Liver (tissue), 10 donors: ENCODE measurements at places on chromosomes 11 and 22.
A peak's percentile ranks its signal among the peaks of the same experiment; 100 is the strongest.

- H3K36me3 ChIP-seq: no peaks in the 10 kb centered on the region
- no peak for DNase-seq
- H3K4me3 ChIP-seq: no peak overlapping the region
- H3K27ac ChIP-seq: no peak overlapping the region
- H3K4me1 ChIP-seq: no peaks in the 10 kb centered on the region
- no peaks in the 10 kb centered on the region for H3K27me3 ChIP-seq
Observed at GRCh38 chr11:15622231-15622890, 507.6 kb downstream of the INSC start.

GRCh38 chr11:110003426-110003825 is 89.8 kb upstream of the ZC3H12C start:
- H3K4me1 ChIP-seq: no peaks in the 10 kb centered on the region
- H3K36me3 ChIP-seq: no peaks in the 10 kb centered on the region
- no peaks in the 10 kb centered on the region for H3K27me3 ChIP-seq
- no peak overlapping the region for H3K27ac ChIP-seq
- H3K4me3 ChIP-seq: no peak overlapping the region

- no peaks in the 10 kb centered on the region for H3K27me3 ChIP-seq
- no peaks in the 10 kb centered on the region for H3K4me1 ChIP-seq
- no peak for DNase-seq
- H3K36me3 ChIP-seq: peaks cover 6% of the 10 kb centered on the region
- no peak overlapping the region for H3K27ac ChIP-seq
Observed at GRCh38 chr11:129945373-129945772, 50.0 kb upstream of the NFRKB start.

GRCh38 chr11:114059984-114060391 is 477 bp downstream of the ZBTB16 start:
- H3K27me3 ChIP-seq: no peaks in the 10 kb centered on the region
- peaks cover 8% of the 10 kb centered on the region for H3K36me3 ChIP-seq
- H3K4me3 ChIP-seq: peak overlapping the region; percentile 73

- no peaks in the 10 kb centered on the region for H3K36me3 ChIP-seq
- H3K4me1 ChIP-seq: peaks cover 2% of the 10 kb centered on the region
- no peak overlapping the region for H3K27ac ChIP-seq
- H3K27me3 ChIP-seq: no peaks in the 10 kb centered on the region
- no peak for DNase-seq
- H3K4me3 ChIP-seq: no peak overlapping the region
Observed at GRCh38 chr11:13287036-13287435, 9.4 kb downstream of the BMAL1 start.

- no peak for DNase-seq
- no peaks in the 10 kb centered on the region for H3K4me1 ChIP-seq
- H3K4me3 ChIP-seq: no peak overlapping the region
- H3K27ac ChIP-seq: no peak overlapping the region
Observed at GRCh38 chr22:30104501-30105156, 24.4 kb downstream of the HORMAD2 start.

GRCh38 chr11:46951864-46952263 is 15.3 kb downstream of the CSTPP1 start:
- H3K4me1 ChIP-seq: peaks cover 7% of the 10 kb centered on the region
- no peaks in the 10 kb centered on the region for H3K27me3 ChIP-seq
- no peak overlapping the region for H3K4me3 ChIP-seq
- no peak overlapping the region for H3K27ac ChIP-seq
- H3K36me3 ChIP-seq: no peaks in the 10 kb centered on the region
- no peak for DNase-seq

DNA sequence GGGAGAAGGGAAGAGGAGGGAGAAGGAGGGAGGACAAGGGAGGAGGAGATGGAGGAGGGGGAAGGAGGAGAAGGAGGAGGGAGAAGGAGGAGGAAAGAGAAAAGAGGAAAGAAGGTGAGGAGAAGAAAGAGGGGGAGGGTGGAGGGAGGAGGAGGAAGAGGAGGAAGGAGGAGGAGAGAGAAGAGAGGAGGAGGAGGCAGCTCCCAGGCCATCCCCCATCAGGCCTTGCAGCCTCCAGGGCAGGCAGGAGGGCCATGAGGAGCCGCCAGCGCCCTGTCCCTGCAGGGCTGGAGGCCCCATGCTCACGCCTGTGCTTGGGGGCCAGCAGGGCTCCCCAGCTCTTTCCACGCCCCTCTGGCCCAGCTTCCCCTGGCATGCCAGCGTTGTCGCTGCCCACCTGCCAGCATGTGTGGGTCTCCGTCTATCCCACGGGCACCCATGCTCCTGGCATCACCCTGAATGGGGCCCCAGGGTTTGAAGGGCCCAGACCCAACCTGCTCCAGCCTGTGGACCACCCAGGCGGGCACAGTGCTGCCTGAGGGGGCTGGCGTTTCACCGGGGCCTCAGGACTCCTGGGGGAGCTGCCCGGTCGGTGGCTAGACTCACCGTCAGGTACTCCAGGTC is 5.2 kb downstream of the TSPAN32 start:
- no peak for DNase-seq
- no peak overlapping the region for H3K27ac ChIP-seq
- H3K4me3 ChIP-seq: no peak overlapping the region
- H3K36me3 ChIP-seq: no peaks in the 10 kb centered on the region
- no peaks in the 10 kb centered on the region for H3K27me3 ChIP-seq

- H3K4me1 ChIP-seq: peaks cover 1% of the 10 kb centered on the region
- H3K27ac ChIP-seq: no peak overlapping the region
- H3K36me3 ChIP-seq: no peaks in the 10 kb centered on the region
- no peak for DNase-seq
- H3K27me3 ChIP-seq: no peaks in the 10 kb centered on the region
Observed at GRCh38 chr11:122246874-122247273, 130.9 kb upstream of the BLID start.

GRCh38 chr11:131198161-131199014 is 172.0 kb upstream of the NTM start:
- H3K36me3 ChIP-seq: no peaks in the 10 kb centered on the region
- no peak overlapping the region for H3K27ac ChIP-seq
- H3K27me3 ChIP-seq: peaks cover 8% of the 10 kb centered on the region
- DNase-seq: no peak
- peaks cover 7% of the 10 kb centered on the region for H3K4me1 ChIP-seq
- H3K4me3 ChIP-seq: no peak overlapping the region

DNA sequence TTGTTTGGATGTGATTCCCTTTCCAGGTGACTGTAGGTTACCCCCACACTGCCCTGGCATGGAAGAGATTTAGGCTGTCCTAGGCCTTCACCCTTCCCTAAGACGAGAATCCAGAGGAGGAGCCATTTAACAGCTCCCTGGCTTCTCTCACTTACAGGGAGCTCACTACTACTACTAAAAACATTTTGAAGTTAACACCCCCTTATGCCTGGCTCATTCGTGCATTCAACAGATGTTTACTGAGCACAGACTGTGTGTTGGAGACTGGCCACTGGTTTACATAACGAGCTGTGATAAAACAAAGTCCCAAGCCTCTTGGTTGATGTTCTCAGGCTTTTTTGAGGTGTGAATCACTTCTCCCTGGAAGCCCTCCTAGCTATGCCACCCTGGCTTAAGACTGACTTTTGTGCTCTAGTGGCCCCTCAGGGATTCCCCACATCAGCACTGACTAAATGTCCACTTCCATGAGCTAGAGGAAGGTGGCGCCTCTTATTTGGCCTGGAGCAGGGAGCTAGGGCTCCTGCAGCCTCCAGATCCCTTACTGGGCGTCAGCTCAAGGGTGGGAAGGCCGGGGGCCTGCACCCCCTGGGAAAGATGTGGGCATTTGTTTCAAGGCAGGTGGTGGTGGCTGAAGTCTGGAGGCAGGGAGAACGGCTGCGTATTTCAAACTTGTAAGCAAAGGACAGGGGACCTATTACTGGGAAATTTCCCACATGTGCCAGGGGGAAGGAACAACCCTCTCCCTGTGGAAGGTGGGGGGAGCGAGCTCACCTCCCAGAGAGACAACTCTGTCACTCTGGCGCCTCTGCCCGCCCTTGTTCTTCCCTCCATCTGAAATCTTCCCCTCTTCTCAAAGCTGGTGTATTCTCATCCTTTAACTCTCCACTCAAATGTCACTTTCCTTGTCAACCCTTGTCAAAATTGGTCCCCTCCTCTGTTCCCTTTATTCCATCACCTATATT is 19.4 kb upstream of the MALAT1 start:
- H3K4me1 ChIP-seq: peaks cover 13% of the 10 kb centered on the region
- no peaks in the 10 kb centered on the region for H3K36me3 ChIP-seq
- DNase-seq: no peak
- no peak overlapping the region for H3K4me3 ChIP-seq
- peak overlapping the region; percentile 92 for H3K27ac ChIP-seq
- H3K27me3 ChIP-seq: no peaks in the 10 kb centered on the region

DNA sequence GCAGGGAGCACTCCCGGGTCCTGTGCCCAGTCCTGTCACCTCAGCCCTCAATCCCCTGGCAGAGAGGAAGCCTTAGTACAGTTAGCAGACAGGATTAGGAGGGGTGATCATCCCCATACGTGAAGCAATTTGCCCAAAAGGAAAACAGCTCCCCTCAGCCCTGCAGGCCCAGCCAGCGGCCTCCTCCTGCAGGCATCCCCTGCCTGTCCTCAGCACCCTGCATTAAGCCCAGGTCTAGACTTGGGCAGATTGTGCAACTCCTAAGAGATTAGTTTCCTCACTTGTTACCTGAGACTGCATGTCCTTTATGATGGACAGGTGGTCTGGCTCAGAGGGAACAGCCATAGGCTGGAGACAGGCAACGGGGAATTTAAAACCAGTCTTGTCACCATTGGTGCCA is 95.5 kb upstream of the TMEM45B start:
- no peak for DNase-seq
- no peaks in the 10 kb centered on the region for H3K4me1 ChIP-seq
- no peak overlapping the region for H3K4me3 ChIP-seq
- H3K36me3 ChIP-seq: no peaks in the 10 kb centered on the region
- H3K27me3 ChIP-seq: no peaks in the 10 kb centered on the region

- H3K4me3 ChIP-seq: no peak overlapping the region
- DNase-seq: no peak
- H3K36me3 ChIP-seq: no peaks in the 10 kb centered on the region
- peaks cover 2% of the 10 kb centered on the region for H3K27me3 ChIP-seq
- no peaks in the 10 kb centered on the region for H3K4me1 ChIP-seq
Observed at GRCh38 chr11:57980201-57980600, 43.5 kb upstream of the OR9Q1 start.
